Epithelial cell of prostate (primary cell): ENCODE measurements at places on chromosomes 6 and 20.

- no peak for DNase-seq
These were observed 26.8 kb downstream of the RALGAPA2 start for GRCh38 chr20:20685635-20686034.

GRCh38 chr20:63974402-63975200, 4.8 kb downstream of the SAMD10 start:
- no peak for DNase-seq

GRCh38 chr20:49318430-49319207, 40.8 kb upstream of the ZNFX1 start:
- DNase-seq: no peak

DNA sequence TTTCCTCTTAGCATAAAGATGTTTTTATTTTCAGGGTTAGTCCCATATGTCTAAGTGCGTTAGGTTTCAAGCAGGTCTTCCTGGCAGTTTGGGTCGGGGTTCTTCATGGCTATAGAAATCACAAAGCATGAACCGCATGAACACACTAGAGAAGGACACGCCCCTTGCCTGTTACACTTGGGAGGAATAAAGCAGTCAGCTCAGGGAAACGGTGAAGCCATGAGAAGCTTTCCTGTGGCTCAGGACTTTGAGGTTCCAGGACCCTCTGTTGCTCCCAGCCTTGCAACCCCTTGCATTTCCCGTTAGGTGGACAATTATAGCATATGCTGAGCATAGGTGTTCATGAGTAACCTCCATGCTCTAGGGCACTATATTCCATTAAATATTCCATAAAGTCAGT, 96.7 kb downstream of the SYCP2 start:
- DNase-seq: no peak

- DNase-seq: no peak
These were observed 66.3 kb upstream of the FBXL4 start for GRCh38 chr6:99014061-99014460.
